Naive thymus-derived CD4-positive, alpha-beta T cell (primary cell): ENCODE measurements at places on chromosomes 2 and 18. TPM values are rescaled to one million over a fixed set of nuclear protein-coding genes. Genes with fewer than 3 reads are reported as not detected.
A peak's percentile ranks its signal among the peaks of the same experiment; 100 is the strongest.

- H3K4me1 ChIP-seq, result no peaks in the 10 kb centered on the region
- H3K27ac ChIP-seq, result no peak overlapping the region
- DNase-seq, result no peak
- no peaks in the 10 kb centered on the region for H3K27me3 ChIP-seq
These were observed 379.4 kb downstream of the TNS1 start for GRCh38 chr2:217623281-217623912.

DNA sequence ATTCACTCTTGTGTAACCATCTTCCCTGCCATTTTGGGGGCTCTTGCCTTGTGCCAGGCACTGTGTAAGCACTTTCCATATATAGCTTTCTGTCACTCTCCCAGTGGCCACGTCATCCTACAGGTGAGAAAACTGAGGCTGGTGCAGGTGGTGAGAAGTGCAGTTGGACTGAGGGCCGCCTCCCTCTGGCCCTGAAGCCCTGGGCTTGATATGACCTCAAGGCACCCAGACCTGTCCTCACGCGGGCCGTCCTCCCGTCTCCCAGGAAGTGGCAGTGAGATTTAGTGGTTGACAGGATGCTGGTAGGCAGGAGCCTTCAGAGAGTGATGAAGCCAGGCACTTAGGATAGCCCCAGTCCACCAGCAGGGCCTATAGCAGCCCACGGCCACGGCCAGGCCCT lies 30.5 kb downstream of the MAL start:
- H3K27me3 ChIP-seq, result no peaks in the 10 kb centered on the region
- H3K27ac ChIP-seq, result peak overlapping the region; percentile 41
- H3K4me1 ChIP-seq, result no peaks in the 10 kb centered on the region
- DNase-seq, result no peak

DNA sequence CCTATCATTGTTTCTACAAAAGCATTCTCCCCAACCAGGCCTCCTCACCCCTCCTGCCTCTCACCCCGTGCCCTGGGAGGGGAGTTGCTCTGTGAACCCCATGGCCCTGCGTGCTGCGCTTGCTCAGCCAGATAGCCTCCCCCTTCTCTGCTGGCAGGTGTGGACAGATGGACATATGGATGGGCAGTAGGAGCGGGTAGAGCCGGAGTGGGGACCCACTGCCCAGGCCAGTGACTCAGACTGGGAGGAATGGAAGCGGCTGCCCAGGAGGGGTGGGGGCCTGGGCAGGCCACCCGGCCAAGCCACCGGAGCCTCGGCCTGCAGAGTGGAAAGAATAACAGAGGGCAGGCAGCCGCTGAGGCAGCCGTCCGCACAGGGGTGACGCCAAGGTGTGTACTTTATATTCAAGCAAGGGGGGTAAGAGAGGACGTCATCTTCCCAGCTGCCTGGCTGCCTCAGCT lies 8.7 kb downstream of the CYP26B1 start:
- no peak for DNase-seq
- H3K36me3 ChIP-seq, result no peaks in the 10 kb centered on the region
- no peak overlapping the region for H3K4me3 ChIP-seq
- no peaks in the 10 kb centered on the region for H3K27me3 ChIP-seq
- no peak overlapping the region for H3K27ac ChIP-seq

DNA sequence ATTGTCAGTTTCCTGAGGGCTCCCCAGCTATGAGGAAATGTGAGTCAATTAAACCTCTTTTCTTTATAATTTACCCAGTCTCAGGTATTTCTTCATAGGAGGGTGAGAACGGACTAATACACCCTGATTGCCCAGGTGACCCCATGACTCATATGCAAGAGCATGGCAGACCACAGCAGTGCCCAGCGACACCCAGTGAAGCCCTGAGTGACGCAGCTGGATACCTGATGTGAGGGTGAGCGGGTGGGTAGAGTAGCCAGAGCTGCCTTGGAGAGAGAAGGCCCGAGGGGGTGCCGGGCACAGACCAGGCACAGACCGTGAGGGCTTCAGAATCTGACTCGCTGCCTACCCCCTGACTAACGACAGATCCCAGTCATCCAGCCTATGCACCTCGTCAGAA lies 15.4 kb downstream of the ALPG start:
- no peak for DNase-seq
- H3K36me3 ChIP-seq, result no peaks in the 10 kb centered on the region
- no peak overlapping the region for H3K4me3 ChIP-seq
- H3K4me1 ChIP-seq, result peaks cover 10% of the 10 kb centered on the region
- no peaks in the 10 kb centered on the region for H3K27me3 ChIP-seq
- H3K27ac ChIP-seq, result no peak overlapping the region

GRCh38 chr2:151002959-151003600 lies 258.6 kb downstream of the RBM43 start:
- H3K4me1 ChIP-seq, result no peaks in the 10 kb centered on the region
- H3K27ac ChIP-seq, result no peak overlapping the region
- no peak overlapping the region for H3K4me3 ChIP-seq
- H3K36me3 ChIP-seq, result no peaks in the 10 kb centered on the region
- DNase-seq, result no peak
- H3K27me3 ChIP-seq, result no peaks in the 10 kb centered on the region

DNA sequence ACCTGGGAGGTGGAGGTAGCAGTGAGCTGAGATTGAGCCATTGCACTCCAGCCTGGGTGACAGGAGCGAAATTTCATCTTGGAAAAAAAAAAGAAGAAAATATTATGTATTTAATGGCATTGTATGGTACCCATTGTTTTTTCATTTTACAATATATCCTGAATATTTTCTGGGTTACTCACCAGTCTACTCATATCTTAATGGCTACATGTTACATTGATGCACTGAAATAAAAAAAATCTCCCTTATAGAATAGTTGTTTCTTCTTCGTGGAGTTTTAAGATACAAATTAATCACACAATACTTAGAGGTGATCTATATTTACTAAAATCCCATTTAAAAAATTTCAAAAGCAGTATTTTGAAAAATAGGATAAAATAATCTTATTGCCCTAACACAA lies 66.3 kb upstream of the XPO1 start:
- H3K27me3 ChIP-seq, result no peaks in the 10 kb centered on the region
- H3K36me3 ChIP-seq, result no peaks in the 10 kb centered on the region
- H3K4me1 ChIP-seq, result no peaks in the 10 kb centered on the region
- no peak overlapping the region for H3K27ac ChIP-seq
- H3K4me3 ChIP-seq, result no peak overlapping the region

DNA sequence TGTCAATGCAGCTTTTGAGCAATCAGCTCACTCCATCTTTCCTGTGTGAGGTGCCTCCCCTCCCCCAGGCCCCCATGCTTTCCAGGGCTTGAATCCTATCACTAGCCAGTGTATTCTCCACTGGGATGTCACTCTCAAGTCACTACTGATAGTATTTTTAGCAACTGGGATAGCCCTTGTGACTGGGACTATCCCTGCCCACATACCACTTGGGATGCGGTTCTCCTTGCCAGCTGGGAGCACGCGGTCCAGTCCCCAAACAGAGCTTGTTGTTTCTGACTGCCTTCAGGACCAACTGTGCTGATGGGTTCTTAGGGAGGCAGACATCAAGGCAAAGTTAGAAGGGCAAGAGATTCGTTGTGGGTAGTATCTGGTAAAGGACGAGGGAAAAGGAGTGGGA lies 134.9 kb downstream of the FAM161A start:
- no peaks in the 10 kb centered on the region for H3K27me3 ChIP-seq
- no peaks in the 10 kb centered on the region for H3K36me3 ChIP-seq
- no peak for DNase-seq

DNA sequence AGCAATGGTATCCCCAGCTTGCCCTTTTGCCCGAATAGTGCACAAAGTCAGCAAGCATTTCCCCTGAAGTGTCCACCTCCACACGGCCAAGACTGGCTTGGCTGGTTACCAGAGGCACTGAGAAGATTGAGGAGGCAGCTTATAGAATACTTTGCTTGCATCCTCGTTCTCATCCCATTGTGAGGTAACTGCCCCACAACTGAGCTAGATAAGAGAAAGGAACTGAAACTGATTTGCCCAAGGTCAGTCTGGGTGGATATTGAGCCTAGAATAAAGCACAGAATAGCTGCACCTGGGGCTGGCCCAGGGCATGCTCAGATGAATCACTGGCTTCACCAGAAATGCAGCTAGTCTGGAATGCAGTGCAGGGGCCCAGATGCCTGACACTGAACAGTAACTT lies 32.7 kb upstream of the MAP4K3 start:
- no peaks in the 10 kb centered on the region for H3K4me1 ChIP-seq
- no peaks in the 10 kb centered on the region for H3K27me3 ChIP-seq
- H3K36me3 ChIP-seq, result no peaks in the 10 kb centered on the region

GRCh38 chr2:73235315-73236028 lies 1.4 kb downstream of the CCT7 start:
- DNase-seq, result no peak
- H3K27me3 ChIP-seq, result no peaks in the 10 kb centered on the region
- H3K4me1 ChIP-seq, result peaks cover 15% of the 10 kb centered on the region
- peak overlapping the region; percentile 94 for H3K27ac ChIP-seq
- H3K36me3 ChIP-seq, result no peaks in the 10 kb centered on the region
- H3K4me3 ChIP-seq, result peak overlapping the region; percentile 90

GRCh38 chr2:40261042-40261441 lies 190.8 kb downstream of the SLC8A1 start:
- no peak overlapping the region for H3K27ac ChIP-seq
- H3K36me3 ChIP-seq, result no peaks in the 10 kb centered on the region
- H3K27me3 ChIP-seq, result no peaks in the 10 kb centered on the region
- no peak overlapping the region for H3K4me3 ChIP-seq
- DNase-seq, result no peak
- no peaks in the 10 kb centered on the region for H3K4me1 ChIP-seq

DAPL1 gene
- polyA plus RNA-seq, result not detected

IL36A gene
- polyA plus RNA-seq, result not detected

PARD6G gene
- not detected for polyA plus RNA-seq

MGAT4A gene
- polyA plus RNA-seq, result 262 TPM

STPG4 gene
- not detected for polyA plus RNA-seq

CDH20 gene
- polyA plus RNA-seq, result not detected

AFF3 gene
- 21.0 TPM for polyA plus RNA-seq

MFSD2B gene
- not detected for polyA plus RNA-seq

RNF125 gene
- polyA plus RNA-seq, result 20.9 TPM
